ENCODE measurements at places on chromosomes 7 and 10.

- DNase-seq = no peak
Measured at GRCh38 chr7:72176875-72177274, 235.3 kb downstream of the CALN1 start.

GRCh38 chr10:122504610-122504950, 43.2 kb downstream of the HTRA1 start:
- DNase-seq = peak; percentile 84

GRCh38 chr7:36265680-36266079, 112.6 kb downstream of the EEPD1 start:
- no peak for DNase-seq

- no peak for DNase-seq
Measured at GRCh38 chr10:130049987-130050386, 60.6 kb downstream of the C10orf143 start.

- peak; percentile 41 for DNase-seq
Measured at GRCh38 chr10:45473126-45473525, 99.1 kb downstream of the ALOX5 start.

- DNase-seq = no peak
Measured at GRCh38 chr7:91435381-91436059, 171.3 kb downstream of the FZD1 start.

DNA sequence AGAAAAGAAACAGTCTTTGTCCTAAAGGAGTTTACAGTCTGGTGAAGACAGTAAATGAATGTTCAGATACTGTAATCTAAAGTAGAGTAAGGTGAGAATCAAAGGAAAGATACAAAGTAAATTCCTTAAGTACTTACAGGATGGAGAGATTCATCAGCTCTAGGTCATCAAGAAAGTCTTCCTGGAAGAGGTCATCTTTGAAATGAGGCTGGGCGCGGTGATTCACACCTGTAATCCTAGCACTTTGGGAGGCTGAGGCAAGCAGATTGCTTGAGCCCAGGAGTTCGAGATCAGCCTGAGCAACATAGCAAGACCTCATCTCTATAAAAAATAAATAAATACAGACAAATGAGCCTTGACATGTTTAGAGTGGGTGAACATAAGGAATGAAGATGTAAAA, 18.3 kb downstream of the FHIP2A start:
- no peak for DNase-seq

GRCh38 chr7:76292213-76292573, 10.3 kb upstream of the HSPB1 start:
- no peak for DNase-seq

DNA sequence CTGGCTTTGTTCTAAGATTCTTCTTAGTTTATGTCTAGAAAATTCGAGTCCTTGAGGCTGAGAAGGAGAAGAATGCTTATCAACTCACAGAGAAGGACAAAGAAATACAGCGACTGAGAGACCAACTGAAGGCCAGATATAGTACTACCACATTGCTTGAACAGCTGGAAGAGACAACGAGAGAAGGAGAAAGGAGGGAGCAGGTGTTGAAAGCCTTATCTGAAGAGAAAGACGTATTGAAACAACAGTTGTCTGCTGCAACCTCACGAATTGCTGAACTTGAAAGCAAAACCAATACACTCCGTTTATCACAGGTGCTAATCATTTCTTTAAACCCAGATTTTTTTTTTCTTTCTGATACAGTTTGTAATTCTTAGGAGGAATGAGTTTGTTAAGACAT, 6.7 kb downstream of the CEP55 start:
- no peak for DNase-seq

DNA sequence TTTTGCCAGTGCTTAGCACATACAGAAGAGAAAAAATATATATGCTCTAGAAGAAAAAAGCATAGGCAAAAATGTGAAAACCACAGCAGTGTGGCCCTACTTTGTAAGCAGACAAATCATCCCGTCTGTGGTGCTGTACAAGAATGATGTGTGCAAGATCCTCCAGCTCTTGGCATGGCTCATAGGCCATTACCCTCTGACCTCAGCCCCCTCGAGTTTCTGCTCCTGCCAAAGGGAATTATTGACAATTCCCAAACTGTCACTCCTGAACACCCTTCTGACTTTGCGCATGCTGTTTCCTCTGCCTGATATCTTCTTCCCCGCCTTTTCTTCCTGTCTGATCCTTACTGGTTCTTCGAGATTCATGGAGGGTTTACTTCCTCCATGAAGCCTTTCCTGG, 27.1 kb downstream of the PLA2G12B start:
- no peak for DNase-seq

GRCh38 chr7:133778472-133778871, 348.7 kb upstream of the LRGUK start:
- no peak for DNase-seq

DNA sequence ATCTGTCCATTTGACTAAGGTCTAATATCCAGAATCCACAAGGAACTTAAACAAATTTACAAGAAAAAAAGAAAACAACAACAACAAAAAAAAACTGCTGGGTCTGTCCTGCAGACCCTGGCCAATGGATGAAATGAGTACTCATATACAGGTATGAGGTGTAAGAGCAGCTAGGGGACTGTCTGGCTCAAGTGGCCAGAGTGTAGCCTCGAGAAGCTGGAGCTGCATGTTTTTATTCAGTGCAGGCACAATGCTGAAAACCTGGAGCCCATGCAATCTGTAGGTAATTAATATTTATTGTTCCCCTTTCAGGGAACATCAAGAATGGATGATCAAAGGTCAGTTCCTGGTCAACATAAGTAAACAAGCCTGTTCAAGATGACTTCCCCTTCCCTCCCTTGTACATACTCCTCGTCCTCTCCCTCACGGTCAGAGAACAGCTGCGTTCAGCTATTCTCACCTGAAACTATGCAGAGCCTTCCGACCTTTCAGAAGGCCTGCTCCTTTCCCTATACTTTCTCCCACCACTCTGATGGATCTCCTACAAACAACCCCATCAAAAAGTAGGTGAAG, 15.5 kb downstream of the CYP2C19 start:
- no peak for DNase-seq

DNA sequence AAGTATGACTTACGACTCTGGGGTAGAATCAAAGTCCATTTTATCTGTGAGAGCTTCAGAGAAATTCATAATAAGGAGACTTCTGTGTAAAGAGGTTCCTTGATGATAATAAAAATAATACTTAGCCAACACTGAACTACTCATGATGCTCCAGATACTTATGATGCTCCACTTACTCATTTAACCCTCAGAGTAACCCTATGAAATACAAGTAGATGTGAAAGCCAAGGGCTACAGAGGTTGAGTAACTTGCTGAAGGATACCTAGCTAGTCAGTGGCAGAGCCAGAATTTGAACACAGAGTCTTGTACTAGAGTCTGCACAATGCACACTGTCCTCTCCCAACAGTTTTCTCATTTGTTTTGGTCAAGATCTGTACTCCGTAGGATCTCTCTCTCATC, 89.5 kb downstream of the HECW1 start:
- DNase-seq = no peak

DNA sequence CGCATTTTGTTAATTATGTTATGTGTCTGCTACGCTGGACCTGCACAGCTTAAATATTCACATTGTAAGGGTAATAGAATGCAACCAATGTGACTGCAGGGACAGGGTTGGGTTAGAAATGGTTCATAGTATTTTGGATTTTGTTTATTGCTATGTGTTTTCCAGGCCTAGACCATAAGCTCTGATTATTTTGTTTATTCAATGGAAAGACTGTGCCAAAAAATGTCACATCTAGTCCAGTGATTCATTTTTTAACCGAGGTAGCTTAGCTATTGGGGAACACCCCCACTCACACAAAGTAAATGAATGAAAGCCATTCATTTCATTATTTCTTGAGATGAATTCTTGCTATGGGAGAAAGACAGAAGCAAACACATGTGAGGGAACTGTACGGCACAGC, 516.5 kb upstream of the ANKRD30A start:
- DNase-seq = no peak

DNA sequence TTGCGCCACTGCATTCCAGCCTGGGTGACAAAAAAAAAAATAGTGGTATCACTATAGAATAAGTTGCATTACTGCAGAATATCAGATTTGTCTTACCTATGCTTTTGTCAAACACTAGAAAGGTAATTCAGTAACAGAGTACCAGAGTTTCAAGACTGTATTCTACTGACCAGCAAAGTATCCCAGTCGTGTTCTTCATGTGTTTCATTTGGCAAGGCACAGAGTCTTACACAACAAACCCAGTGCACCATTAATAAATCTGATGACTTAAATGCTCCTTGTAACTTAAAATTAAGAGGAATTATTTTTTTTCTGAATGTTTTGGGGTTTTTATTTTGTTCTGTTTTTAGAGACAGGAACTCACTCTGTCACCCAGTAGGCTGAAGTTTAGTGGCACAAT, 34.4 kb upstream of the PBLD start:
- DNase-seq = no peak

DNA sequence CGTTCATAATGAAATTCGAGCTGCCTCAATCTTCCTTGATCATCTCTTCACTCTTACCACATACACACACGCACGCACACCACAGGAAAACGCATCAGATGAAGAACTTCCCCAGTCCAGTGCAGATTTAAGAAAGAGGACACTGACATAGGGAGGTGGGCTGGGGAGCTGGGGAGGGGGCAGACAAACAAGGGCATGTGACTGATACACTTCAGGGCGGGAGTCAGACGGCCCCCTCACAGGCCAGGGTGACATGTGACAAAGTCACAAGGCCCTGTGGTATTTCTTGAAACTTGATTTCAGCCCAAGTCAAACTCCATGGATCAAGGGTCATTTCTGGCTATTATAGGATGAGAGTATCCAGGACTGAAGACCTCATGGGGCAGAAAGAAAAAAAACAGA, 82.6 kb downstream of the KCNMA1 start:
- DNase-seq = no peak

- peak; percentile 53 for DNase-seq
Measured at GRCh38 chr7:151139071-151139790, 28.3 kb downstream of the GBX1 start.

DNA sequence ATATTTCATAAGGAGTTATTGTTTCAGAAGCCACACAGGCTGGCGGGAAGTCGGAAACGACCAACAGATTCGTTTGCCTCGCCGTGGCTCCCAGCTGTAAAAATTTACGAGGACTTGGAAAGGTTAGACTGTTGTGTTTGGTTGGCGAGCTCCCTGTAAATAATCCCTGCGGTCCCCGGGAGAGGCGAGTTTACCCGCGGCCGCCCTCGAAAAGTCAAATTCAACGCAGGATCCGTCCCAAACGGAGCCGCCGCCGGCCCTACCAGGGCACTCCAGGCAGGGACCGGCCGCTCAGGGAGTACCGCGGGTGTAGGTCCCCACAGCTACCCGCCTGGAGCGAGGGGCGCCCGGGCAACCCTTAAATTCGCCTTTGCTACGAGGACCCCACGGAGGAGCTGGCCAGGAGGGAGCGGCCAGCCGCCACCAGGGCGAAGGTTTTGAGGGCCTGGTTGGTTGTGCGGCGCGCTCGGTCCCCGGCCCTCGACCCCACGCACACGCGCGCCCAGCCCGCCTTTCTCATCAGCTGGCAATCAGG, 726 bp upstream of the HOXA9 start:
- no peak for DNase-seq

GRCh38 chr10:110507346-110507745, 9.6 kb downstream of the DUSP5 start:
- DNase-seq = no peak

DNA sequence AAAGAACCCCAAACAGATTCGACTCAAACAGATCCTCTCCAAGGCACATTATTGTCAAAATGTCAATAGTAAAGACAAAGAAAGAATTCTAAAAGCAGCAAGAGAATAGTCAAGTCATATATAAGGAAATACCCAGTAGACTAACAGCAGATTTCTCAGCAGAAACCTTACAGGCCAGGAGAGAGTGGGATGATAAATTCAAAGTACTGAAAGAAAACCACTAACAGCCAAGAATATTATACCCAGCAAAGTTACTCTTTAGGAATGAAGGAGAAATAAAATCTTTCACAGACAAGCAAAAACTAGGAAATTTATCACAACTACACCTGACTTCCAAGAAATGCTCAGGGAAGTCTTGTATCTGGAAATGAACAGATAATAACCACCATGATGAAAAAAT, 38.2 kb downstream of the ANXA8 start:
- no peak for DNase-seq

DNA sequence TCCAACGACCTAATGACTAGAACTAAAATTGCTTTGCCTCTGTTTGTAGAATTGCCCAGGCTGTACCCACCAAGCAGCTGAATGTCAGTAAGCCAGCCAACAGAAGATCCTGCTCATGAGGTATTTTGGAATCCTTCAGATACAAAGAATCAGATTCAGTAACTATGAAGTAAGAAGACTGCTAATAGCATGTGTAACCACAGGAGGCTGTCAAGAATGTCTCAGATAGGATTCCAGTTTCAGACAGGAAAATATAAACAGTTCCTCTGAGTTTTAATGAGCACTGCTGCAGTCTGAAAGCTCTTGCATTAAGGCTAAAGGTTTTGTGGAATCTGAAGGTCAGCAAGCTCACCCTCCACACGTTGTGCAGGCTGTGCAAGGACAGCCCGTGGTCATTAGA, 112.6 kb upstream of the ADAM12 start:
- no peak for DNase-seq

DNA sequence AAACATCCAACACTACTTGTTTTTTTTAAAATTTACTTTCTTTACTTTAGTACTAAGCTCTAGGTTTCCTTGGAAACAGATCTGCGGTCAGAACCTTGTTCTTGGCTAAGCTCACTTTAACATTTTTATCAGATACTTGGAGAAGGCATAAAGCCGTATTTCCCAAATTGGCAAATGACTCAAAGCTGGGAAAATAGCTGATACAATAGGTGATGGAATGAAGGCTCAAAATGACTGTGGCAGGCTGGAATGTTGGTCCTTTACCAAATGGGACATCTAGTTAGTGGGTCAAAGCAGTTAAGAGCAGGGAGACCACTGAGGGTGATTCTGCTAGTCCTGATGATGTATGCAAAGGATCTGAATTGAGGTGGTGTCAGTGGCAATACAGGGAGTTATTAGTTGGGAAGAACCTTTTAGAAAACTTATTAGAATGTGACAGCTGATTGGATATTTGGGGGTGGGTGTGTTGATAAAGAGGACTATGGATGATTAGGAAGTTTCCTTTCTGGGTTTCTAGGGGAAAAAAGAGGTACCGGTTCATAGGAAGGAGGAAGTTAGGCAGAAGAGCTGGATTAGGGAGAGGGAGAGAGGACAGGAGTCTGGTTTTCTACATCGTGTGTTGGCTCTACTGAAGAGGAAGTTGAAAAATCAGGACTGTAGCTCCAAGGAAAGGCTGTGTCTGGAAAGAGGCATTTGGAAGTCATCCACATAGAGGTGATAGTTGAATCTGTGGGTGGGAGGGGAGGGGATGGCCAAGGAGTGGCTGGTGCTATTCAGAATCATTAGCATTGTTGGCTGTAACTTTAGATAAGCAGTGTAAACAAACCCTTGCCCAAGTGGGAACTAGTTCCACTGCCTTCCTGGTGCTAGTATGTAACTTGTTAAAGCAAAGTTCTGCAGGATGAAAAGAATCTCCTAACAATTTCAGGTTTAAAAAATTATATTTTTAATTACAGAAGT, 13.1 kb downstream of the PLCE1 start:
- no peak for DNase-seq
